ENCODE measurements at places on chromosomes 13 and 19. TPM values are rescaled to one million over a fixed set of nuclear protein-coding genes. Genes with fewer than 3 reads are reported as not detected.
A peak's percentile ranks its signal among the peaks of the same experiment; 100 is the strongest.

- peak; percentile 44 for DNase-seq
Measured at GRCh38 chr19:45404557-45405434, at the start of gene PPP1R13L. Gene PPP1R13L (minus strand): TSS chr19:45405069. CDS start chr19:45398318, 6,751 bp downstream.

- no peak for DNase-seq
Measured at GRCh38 chr19:5430237-5430636, 25.0 kb upstream of the ZNRF4 start.

The LHB gene
- not detected for total RNA-seq

DNA sequence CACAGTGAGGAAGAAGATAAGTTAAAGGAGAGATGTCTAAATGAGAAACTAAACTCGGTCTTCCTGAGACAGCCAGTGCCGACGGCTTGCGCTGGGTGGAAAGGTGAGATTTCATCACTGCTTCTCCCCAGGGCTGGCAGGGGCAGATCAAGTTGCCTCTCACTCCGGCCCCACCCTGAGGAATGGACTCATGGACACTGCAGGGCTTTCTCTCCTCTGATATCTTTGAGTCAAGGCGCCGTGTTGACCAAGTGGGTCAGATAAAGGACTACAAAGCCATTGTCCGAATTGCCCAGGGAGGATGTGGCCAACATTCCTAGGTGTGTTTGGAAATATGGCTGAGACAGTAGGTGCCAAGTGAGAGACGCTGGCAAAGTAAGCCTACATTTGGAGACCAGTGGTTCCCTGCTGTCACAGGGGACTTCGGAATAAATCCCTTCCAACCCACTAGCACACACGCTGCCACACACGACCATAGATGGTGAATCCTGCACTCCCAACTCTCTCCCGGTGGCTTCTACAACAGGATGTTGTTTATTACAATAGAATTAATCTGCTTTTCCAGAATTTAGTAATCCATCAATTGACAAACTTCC lies 156.5 kb upstream of the TSC22D1 start:
- no peak for DNase-seq

DNA sequence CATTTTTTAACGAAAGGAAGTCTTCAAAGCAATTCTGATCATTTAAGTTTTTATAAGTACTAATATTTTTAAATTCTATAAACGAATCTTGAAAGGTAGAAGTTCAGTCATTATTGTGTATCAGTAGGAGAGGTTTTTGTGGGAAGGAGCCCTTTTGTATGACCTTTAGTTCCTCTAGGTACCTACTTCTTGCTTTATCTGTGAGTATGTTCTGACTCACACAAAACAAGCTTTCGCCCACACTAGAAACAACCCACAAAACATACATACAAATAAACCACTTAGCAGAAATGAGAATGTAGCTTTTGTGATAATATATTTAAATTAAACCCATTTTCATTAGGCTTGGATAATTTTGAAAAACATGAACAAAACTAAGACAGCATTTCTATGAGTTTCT lies 27.8 kb downstream of the ERCC5 start:
- no peak for DNase-seq

GRCh38 chr19:40177286-40178070 lies 13.7 kb upstream of the MAP3K10 start:
- no peak for DNase-seq

GRCh38 chr13:87498681-87499080 lies 172.5 kb upstream of the SLITRK5 start:
- DNase-seq = no peak

The CDC34 gene
- total RNA-seq = 35.7 TPM

DNA sequence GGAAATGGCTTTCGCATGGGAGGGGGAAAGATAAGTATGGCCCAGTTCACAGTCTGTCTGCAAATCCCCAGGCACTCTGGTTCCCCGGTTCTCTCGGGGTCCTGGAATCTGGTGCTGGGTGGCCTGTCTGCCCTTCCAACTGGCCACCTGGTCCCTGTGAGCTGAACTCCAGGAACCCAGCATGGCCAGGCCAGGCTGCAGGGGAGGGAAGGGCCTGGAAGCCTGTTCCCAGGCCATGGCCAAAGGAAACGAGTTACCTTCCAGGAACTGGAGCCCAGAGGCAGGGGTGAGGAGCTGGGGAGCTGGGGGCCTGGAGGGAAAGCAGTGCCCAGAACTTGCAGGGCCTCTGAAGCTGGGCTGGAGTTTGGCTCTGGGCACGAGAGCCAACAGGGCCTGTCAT lies 19.1 kb upstream of the PNMA8C start:
- no peak for DNase-seq

The UHRF1 gene
- 22.9 TPM for total RNA-seq

The CACNG6 gene
- total RNA-seq = not detected

The FUT3 gene
- 0.09 TPM for total RNA-seq

DNA sequence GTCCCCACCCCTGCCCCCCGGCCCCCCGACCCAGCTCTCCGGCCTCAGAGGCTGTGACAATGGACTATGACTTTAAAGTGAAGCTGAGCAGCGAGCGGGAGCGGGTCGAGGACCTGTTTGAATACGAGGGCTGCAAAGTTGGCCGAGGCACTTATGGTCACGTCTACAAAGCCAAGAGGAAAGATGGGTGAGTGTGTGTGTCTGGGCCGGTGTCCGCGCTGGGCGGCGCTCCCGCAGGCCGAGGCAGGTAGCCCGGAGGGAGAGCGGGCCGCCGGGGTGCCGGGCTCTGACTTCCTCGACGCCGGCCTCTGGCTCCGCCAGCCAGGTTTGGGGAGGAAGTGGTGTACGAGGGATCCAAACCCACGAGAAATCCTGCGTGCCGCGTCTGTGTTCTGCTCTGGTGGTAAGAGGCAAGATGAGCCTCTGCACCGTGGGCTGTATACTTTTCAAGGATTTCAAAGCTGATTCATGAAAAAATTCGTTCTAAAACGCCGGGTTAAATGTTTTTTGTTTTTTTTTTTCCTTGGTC lies 718 bp downstream of the CDK8 start:
- DNase-seq = peak; percentile 52

DNA sequence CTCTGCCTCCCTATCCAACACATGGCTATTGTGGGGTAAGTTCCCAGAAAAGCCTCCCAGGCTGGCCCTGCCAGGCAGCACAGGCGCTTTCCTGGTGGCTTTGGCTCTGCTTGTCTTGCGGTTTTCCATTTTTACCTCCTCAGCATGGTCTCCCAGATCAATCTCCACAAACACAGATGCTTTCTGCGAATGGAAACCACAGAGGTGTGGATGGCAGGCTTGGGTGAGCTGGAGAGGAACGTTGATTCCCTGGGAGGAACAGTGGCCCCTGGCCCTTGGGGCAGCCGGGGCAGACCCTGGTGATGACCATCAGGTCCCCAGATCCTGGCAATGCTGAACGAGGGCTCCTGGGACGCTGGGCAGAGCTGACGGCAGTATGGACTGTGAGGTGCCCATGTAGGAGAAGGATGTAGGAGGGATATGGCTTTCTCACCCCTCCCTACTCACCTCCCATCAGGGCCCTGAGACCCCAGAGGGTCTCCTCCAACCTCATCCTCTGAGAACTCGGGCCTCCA lies 6.6 kb downstream of the C13orf46 start:
- no peak for DNase-seq

The NKPD1 gene
- 0.54 TPM for total RNA-seq

The SULT2B1 gene
- total RNA-seq = not detected

GRCh38 chr19:4671185-4671851 lies 1.2 kb upstream of the MYDGF start:
- DNase-seq = peak; percentile 59

DNA sequence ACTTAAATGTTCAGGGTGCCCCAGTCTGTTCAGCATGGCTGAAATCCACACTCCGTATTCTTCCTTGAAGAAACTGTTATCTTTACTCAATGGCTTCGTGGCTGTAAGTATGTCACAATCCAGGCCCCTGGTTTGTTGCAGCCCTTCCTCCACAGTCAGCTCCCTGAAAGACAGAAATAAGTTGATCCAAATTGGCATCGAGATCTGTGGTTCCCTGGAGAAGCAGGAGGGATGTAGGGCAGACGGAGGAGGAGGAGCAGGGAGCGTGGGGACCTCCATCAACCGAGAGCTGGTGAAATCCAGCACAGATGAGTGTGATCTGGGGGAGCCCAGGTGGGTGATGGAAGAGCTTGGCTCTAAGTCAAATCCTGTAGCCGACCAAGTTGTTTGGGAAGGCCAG lies 304 bp downstream of the TSPAN16 start:
- DNase-seq = peak; percentile 26

The ZNF486 gene
- total RNA-seq = 9.7 TPM

DNA sequence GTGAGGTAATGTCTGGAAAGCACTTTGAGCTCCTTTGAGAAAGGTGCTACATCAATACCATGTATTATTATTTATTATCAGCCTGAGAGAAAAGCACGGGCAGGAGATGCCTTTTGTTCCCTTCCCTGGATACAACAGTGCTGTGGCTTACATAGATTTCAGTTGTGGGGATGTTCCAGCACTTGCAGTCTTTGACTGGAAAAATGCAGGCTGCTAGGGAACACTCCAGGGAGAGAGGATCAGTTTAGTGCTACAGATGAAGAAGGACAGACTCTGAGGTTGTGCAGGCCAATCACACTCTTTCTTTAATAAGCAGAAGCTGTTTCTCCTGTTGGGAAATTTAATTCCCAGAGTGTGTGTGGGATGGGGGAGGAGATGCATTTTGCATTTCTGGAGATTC lies 94.5 kb upstream of the OBI1 start:
- DNase-seq = no peak

The USE1 gene
- 10.9 TPM for total RNA-seq

DNA sequence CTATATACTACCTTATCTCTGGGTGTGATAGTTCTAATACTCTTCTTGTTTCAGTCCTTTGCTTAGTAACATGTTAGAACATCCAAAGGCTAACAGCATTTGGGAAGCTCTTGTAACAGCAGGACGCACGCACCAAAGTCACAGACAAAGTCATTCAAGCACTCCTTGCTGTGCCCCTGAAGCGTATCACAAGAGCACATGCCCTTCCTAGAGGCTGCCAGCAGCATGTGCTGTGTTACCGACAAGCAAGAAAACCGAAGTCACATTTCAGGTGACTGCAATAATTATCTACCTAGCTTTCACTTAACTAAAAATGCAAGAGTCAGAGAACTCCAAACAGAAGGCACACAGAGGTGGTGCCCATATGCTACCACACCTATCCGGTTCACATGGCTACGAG lies 194.1 kb downstream of the KLF12 start:
- DNase-seq = no peak
